Ovary (tissue), 10 donors: ENCODE measurements at places on chromosomes 1 and 21. TPM values are rescaled to one million over a fixed set of nuclear protein-coding genes. Genes with fewer than 3 reads are reported as not detected.

DNA sequence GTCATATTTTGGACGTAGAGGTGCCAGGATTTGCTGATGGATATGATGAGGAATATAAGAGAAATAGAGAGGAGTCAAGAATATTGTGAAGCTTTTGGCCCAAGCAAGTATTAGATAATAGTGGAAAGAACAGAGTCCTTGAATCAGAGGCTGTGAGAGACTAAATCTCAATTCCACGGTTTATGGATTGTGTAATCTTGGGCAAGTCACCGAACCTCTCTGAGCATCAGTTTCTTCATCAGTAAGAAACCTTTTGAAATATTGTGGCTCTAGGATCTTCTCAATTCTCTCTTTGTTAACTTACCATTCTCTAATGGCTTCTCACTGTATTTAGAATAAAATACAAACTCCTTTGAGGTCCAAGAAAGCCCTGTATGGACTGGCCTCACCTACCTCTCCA is 77.6 kb downstream of the RPS6KA1 start:
- H3K4me1 ChIP-seq = no peaks in the 10 kb centered on the region
- H3K27me3 ChIP-seq = no peaks in the 10 kb centered on the region
- no peak overlapping the region for H3K4me3 ChIP-seq
- no peaks in the 10 kb centered on the region for H3K36me3 ChIP-seq

- no peaks in the 10 kb centered on the region for H3K4me1 ChIP-seq
- DNase-seq = no peak
- H3K4me3 ChIP-seq = no peak overlapping the region
- no peak overlapping the region for H3K27ac ChIP-seq
Measured at GRCh38 chr1:153717330-153717729, 10.5 kb upstream of the INTS3 start.

- no peak overlapping the region for H3K4me3 ChIP-seq
- no peaks in the 10 kb centered on the region for H3K4me1 ChIP-seq
- H3K36me3 ChIP-seq = no peaks in the 10 kb centered on the region
- no peaks in the 10 kb centered on the region for H3K27me3 ChIP-seq
Measured at GRCh38 chr1:169957884-169958283, 64.2 kb upstream of the SCYL3 start.

Gene BRINP3
- total RNA-seq = not detected

- no peaks in the 10 kb centered on the region for H3K36me3 ChIP-seq
- no peak overlapping the region for H3K27ac ChIP-seq
- no peaks in the 10 kb centered on the region for H3K27me3 ChIP-seq
- no peaks in the 10 kb centered on the region for H3K4me1 ChIP-seq
- no peak overlapping the region for H3K4me3 ChIP-seq
Measured at GRCh38 chr1:227869851-227870305, 54.4 kb downstream of the PRSS38 start.
